ENCODE measurements at places on chromosomes 3 and 15.
A peak's percentile ranks its signal among the peaks of the same experiment; 100 is the strongest.

GRCh38 chr3:116083683-116084082 lies 361.6 kb downstream of the LSAMP start:
- DNase-seq: no peak

GRCh38 chr15:69697916-69698315 lies 245.3 kb downstream of the RPLP1 start:
- no peak for DNase-seq

GRCh38 chr15:68930268-68931022 lies at the start of gene SPESP1:
Gene SPESP1 (plus strand): TSS chr15:68930525. CDS start chr15:68930654, 129 bp downstream.
- DNase-seq: peak; percentile 78

- no peak for DNase-seq
These were observed 397.1 kb upstream of the CFAP20DC start for GRCh38 chr3:59446775-59447465.

GRCh38 chr3:160973067-160973809 lies 131.9 kb downstream of the B3GALNT1 start:
- DNase-seq: no peak

DNA sequence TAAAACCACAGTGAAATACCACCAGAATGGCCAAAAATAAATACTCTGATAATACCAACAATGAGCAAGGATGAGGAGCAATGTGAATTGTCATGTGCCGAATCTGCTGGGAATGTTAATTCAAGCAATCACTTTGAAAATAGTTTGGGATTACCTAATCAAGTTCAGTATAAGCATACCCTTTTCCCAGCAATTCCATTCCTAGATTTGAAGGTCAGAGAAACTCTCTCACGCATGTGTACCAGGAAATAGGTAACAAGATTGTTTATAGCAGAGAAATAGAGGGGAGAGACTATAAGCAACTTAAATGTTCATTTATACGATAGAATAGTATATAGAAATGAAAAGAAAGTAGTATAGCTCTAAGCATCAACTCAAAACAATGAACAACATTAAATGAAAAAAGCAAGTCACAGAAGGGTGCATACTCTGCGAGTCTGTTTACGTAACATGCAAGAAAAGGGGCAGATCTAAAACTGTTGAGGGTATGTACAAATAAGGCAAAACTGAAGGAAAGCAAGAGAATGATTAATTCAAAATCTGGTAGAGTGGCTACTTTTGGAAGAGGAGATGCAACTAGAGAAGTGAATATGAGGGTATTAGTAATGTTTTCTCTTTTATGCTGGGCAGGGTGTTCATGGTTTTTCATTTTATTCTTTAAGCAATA lies 27.4 kb downstream of the TMOD3 start:
- no peak for DNase-seq

DNA sequence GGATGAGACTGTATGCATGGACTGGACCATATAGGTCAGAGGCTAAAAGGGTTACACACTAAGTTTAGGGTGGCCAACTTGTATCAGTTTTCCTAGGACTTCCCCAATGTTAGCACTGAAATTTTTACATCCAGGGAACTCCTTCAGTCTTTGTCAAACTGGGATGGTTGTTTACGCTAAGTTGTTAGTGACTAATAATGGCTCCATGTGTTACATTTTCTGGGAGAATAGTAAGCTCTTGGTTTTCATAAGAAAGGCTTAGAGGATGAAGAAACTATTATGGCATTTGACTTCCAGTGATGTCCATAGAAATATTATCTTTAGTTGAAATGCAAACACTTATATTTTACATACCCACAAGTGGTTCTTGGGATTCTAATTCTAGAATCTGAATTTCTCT lies 57.9 kb upstream of the ST3GAL6 start:
- no peak for DNase-seq

- DNase-seq: no peak
These were observed 27.1 kb upstream of the PTX3 start for GRCh38 chr3:157409516-157409915.

DNA sequence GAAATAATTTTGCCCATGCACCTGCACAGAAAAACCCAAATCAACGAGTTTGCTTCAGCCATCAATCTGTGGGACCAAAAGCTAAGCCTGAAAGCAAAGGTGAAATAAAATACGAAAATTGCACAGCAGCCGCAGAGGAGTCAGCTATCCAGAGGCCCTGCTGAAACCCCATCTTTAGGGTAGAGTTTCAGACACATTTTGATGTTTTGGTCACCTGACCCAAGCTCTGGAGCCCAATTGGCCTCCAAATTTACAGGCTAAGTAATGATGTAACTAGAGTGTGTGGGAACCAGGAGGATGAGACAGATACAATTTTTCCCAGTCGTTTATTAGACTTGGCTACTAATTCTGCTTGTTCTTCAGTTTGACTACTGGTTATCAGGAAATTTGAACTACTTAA lies 308.6 kb upstream of the ATP11B start:
- no peak for DNase-seq

- no peak for DNase-seq
These were observed 8.8 kb upstream of the TBC1D23 start for GRCh38 chr3:100252001-100252400.

DNA sequence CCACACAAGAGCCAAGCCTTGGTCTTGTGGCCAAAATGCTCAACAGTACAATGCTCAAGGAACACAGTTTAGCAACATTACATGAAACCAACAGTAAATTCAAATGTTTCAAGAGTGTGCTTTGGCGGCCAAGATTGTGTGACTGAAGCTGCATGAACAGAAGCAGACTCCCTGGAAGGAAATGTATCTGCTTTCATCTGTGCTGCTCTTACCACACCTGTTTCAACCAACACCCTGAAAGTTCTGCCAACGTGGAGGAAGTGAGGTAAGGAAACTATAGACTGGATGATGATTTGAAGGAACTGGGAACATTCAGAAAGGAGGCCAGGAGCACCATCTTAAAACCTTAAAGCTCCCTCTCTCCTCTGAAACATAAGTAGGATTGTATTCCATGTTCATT lies 55.7 kb downstream of the MB21D2 start:
- no peak for DNase-seq

- DNase-seq: no peak
These were observed 1360.9 kb upstream of the ALCAM start for GRCh38 chr3:104005815-104006214.

GRCh38 chr3:58052373-58053273 lies 44.4 kb downstream of the FLNB start:
- DNase-seq: peak; percentile 91

DNA sequence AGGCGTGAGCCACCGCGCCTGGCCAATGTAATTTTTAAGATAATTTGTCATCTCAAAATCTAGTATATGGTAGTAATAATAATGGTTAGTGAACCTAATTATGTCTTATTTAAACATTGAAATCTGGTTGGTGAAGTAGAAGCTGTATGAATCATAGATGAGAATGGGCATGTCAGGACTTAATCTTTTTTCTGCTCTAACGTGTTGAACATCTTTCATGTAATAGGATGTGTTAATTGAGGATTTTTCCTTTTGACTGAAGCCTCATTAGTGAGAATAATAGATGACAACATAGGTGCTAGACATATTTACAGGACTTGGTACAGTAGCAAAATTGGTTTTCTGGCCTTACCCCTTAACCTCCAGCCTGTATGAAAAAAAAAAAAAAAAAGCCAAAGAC lies 835.6 kb downstream of the IGSF11 start:
- no peak for DNase-seq

DNA sequence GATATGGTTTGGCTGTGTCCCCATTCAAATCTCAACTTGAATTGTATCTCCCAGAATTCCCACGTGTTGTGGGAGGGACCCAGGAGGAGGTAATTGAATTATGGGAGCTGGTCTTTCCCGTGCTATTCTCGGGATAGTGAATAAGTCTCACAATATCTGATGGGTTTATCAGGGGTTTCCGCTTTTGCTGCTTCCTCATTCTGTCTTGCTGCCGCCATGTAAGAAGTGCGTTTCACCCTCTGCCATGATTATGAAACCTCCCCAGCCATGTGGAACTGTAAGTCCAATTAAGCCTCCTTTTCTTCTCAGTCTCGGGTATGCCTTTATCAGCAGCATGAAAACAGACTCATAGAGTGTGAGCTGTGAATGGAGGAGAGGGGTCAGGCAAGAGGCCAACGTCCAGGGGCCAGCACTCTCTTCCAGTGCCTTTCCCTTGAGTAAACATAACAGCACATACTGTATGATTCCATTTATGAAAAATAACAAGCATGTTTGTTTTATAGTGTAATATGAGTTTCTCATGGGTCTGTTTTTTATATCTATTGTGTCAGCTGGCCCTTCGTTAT lies 16.3 kb upstream of the LCTL start:
- no peak for DNase-seq

GRCh38 chr3:194137008-194137505 lies 1.1 kb downstream of the HES1 start:
- peak; percentile 76 for DNase-seq

- DNase-seq: no peak
These were observed 228.9 kb downstream of the XXYLT1 start for GRCh38 chr3:195041871-195042742.

GRCh38 chr3:65702202-65702601 lies 336.5 kb downstream of the MAGI1 start:
- no peak for DNase-seq

DNA sequence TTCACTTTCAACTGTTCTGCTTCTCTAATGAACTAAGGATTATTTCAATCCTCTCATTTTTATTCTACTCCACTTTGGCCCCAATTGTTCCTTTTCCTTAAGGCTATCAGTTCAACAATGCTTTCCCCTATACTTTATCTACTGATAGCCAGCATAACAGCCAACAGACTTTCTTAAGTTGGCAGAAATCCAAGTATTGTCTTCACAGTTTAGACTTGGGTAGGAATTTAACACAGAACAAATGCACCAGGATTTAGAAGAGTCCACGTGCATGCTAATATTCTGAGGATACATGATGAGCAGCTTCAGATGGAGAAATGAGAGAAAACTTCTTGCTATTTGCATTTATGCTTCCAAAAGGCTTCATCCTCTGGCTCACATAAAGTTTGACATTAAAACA lies 54.8 kb downstream of the FBN1 start:
- no peak for DNase-seq

DNA sequence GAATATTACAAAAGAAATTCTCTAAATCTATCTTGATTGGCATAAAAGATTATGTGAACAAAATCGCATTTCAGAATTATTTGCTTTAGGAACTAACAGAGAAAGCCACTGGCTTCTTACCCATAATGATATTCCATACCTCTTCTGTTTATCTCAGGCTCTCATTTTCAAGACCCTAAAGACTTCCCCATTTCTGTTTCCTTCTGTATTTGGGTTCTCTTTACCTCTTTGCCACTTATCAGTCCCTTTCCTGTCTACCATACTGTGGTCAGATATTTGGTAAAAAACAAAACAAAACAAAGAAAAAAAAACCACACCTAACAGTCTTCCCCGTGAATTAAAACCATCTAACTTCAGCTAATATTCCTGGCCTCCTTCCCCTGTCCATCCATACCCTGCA lies 108.5 kb downstream of the LRRC28 start:
- no peak for DNase-seq

GRCh38 chr3:148128136-148128535 lies 569.6 kb upstream of the AGTR1 start:
- no peak for DNase-seq

- DNase-seq: no peak
These were observed 24.5 kb upstream of the ZNF445 start for GRCh38 chr3:44501971-44502370.

DNA sequence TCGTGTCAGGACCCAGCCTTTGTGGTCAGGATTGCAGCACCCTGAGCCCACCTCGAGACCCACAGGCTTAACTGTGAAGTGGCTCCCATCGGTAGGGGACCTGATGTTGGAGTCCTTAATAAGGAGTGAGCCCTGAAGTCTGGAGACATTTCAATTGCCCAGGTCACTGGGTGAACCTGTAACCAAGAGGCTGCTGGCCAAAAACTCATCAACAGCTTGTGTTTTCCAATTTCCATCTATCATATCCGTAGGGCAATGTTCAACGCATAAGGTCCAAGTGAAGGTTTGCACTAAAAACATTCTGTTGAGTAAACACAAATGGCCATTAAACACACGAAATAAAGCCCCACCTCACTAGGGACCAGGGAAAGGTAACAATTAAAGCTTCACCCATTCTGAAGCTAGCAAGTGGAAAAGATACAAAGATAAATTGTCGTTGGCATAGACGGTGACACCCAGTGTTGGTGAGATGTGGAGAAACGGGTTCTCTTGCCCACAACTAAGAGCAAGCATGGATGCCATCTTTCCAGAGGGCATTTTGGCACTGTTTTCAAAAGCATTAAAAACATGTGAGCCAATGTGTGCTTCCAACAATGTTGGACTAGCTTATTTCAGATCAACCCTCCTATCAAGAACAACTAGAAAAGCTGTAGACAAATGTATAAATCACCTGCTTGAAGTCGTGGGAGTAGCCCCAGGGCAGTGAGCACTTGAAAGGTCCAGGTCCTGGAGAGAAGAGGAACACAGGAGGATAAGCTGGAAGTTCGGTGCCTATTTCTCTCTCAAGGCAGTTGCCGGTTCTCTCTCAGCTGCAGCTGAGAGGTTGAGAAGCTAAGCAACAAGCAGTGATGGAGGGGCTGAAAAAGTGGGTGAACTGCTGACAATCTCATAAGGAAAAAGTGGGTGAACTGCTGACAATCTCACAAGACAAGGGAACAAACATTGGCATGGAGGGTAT lies 56.3 kb upstream of the PCSK6 start:
- no peak for DNase-seq

- no peak for DNase-seq
These were observed 59.7 kb downstream of the LSM3 start for GRCh38 chr3:14238356-14238755.

DNA sequence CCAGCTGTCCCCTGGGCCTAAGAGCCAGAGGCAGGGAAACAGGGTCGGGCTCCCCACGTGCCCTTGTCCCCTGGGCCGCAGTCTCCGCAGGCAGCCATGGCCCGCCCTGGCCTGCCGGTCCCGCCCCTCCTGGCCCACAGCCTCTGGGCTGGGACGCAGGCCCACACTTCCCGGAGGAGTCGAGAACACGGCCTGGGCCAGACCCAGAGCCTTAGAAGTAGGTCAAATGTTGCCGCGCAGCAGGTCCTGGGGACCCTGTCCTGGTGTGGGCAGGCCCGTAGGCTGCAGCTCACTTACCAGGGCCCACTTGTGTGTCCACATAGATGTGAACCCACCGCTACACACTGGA lies 4.3 kb upstream of the MYL3 start:
- DNase-seq: no peak

DNA sequence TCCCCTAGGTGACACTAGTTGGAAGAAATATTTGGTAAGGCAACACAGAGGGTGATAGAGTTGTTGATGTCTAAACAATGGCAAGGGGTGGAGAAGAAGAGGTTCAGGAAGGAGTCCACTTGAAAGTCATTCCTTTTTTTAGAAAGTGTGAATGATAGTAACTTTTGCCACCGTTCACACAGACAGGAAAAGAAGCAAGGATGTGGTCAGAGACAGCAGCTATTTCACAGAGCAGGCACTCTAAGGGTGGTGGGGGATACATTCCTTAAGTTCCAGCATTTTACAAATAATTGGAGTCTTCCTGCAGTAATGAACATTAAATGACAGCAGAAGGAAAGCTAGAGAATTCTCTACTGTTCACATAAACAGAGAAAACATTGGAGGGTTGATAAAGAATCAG lies 75.4 kb upstream of the ZNF385D start:
- no peak for DNase-seq

DNA sequence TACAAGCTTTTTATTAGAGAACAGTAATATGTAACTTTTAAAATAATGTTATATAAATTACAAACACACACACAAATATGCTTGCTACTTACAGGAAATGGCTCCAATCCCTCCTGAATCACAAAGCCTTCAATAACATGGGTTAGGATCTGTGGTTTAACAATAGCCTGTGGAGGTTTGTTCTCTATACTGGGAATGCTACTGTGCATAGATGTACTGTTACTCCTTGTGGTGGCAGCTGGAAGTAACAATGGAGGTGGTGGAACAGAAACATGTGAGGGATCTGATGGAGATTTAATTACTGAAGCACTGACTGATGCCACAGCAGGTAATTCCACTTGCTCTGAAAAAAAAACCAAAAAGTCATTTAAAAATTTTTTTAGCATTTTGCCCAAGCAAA lies 64.4 kb downstream of the PHC3 start:
- no peak for DNase-seq
